ENCODE measurements at places on chromosomes 6 and 20.

GRCh38 chr20:20448881-20449280 is 81.0 kb downstream of the INSM1 start:
- no peak for DNase-seq

DNA sequence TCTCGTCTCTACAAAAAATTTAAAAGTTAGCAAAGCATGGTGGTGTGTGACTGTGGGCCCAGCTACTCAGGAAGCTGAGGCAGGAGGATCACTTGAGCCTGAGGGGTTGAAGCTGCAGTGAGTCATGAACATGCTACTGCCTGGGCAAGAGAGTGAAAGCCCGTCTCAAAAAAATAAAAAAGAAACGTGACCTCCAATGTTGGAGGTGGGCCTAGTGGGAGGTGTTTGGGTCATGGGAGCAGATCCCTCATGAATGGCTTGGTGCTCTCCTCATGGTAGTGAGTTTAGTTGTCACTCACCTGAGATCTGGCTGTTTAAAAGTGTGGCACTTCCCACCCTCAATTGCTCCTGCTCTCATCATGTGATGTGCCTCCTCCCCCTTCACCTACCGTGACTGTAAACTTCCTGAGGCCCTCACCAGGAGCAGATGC is 24.3 kb downstream of the RBL1 start:
- DNase-seq, result no peak

GRCh38 chr6:40845553-40845952 is 193.5 kb downstream of the UNC5CL start:
- DNase-seq, result peak; percentile 20

DNA sequence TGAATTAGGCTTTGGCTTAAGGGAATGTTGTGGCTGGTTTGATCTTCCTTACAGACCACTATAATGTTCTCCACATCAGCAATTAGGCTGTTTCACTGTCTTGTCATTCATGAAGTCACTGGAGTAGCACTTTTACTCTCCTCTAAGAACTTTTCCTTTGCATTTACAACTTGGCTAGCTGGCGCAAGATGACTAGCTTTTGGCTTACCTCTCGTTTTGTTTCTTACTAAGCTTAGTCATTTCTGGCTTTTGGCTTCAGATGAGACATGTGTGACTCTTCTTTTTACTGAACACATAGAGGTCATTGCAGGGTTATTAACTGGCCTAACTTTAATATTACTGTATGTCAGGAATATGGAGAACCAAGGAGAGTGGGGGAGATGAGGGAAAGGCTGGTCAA is 143.2 kb downstream of the PTCHD4 start:
- no peak for DNase-seq

GRCh38 chr20:14892782-14893181 is 555.4 kb upstream of the FLRT3 start:
- no peak for DNase-seq

DNA sequence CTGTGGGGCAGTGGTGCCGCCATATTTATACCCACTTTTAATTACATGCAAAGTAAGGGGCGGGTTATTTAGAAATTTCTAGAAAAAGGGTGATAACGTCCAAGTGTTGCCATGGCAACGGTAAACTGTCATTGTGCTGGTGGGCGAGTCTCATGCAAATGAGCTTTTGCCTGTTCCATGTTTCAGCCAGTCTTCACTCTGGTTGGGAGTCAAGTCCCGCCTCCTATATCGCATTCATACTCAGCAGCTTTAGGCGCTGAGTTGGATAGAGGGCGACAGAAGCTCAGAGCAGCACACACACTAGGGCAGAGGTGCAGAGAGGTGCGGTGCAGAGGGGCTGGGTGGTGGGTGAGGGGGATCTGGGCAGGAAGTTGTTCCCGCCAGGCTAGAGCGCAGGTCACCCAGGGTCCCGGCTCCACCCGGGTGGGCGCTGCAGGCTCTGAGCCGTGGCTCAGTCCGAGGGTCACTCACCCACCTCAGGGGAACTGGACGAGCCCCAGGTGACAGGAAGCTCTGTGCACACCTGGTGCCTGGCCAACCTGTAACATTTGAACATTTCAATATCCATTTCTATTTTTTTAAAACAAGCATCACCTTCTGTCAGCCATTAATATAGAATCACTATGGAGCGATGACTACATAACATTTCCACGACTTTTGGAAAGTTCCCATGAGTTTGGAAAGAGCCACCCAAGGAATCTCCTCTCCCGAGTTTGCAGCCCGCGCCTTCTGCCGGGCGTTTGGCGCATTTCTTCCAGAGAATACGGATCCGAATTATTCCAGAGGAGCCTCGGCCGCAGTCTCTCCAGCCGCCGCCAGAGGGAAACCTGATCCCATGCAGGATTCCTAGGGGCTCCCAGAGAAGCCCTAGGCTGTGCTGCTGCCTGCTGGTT is 89.1 kb upstream of the PHACTR3 start:
- peak; percentile 69 for DNase-seq

- no peak for DNase-seq
Measured at GRCh38 chr20:50484271-50484976, 25.8 kb upstream of the PTPN1 start.

GRCh38 chr6:106444777-106445507 is 84.4 kb downstream of the CRYBG1 start:
- no peak for DNase-seq

GRCh38 chr6:119966484-119966883 is 616.9 kb upstream of the MAN1A1 start:
- DNase-seq, result no peak

DNA sequence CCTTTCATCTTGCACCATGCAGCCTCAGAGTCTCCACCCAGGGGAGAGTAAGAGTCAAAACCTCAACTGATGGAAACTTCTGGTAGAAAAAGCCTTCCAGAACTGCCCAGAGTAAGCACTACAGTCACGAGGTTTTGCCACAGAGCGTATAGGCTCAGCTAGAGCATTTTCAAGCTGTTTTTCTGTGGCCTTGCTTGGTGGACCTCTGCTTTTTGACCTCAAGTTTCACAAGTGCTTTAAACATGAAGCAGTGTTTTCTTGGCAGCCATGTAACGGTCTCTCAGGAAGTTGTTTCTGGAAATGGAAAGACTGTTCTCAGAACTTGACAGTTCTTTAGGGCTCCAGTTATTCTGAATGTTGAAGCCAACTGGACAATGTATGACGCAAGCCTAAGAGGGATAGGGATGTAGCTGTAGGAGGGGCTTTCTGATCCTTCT is 146.5 kb downstream of the ZDHHC14 start:
- peak; percentile 61 for DNase-seq

DNA sequence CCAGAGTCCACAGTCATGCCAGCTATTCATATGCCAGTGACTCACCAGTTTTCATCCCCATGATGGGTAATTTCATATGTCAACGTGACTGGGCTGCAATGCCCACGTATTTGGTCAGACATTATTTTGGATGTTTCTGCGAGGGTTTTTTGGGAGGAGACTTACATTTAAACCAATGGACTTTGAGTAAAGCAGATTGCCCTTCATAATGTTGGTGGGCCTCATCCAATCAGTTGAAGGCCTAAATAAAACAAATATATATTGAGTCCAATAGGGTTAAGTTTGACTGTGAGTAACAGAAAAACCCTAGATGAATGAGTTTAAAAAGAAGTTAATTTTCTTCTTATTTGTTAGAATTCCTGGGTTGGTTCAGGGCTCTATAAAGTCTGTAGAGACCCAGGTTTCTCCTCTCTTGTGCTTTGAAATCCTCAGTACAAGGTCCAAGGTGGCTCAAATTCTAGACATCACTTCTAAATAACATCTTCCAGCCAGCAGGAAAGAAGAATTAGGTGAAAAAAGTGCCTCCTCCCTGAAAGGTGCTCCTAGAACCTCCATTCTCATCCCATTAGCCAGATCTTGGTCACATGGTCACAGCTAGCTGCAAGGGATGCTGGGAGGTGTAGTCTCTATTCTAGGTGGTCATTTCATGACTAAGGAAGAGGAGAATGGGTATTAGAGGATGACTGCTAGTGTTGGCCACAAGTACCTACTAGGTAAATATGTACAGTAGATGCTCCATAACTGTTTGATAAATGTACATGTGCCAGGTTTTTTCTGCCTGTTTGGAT is 16.7 kb upstream of the NEDD9 start:
- no peak for DNase-seq

GRCh38 chr6:64497634-64498033 is 862.0 kb downstream of the PHF3 start:
- DNase-seq, result no peak

DNA sequence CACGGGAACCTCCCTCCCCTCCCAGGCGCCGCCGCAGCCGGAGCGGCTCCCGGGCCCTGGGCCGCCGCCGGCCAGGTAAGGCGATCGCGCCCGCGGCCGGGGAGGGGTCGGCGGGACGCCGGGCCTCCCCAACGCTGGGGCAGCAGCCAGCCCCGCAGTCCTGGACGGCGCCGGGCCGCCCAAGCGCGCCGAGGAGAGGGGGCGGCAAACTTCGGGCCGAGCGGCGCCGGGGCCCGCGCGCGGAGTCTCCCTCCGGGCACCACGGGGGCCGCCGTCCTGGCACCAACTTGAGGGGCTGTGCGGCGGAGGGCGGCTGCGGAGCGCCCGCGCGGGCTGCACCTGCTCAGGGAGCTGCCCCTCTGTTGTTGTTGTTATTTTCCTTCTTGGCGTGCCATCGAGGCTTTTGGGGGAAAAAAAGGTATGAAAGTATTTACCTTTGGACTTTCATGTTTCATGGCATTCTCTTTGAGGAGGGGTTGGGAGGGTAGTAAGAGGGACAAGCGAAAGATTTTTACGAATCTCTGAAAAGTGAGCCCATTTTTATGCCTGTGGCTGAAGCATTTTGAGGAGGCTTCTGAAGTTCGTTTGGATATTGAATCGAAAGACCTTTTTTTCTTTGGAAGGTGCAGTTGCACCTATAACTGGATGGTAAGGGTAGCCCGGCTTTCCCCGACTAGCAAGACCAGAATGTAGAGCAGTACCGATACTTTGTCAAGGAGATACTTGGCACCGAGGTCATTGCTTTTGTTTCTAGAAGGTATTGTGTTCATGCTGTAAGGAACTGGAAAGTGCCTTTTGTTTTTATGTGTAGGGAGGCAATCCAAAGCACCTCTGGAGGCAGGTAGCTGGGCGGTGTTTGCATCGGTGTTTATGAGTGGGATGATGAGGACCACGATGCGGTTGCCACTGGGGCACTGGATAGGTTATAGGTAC is at the start of gene RNF182:
Gene RNF182, plus strand, starts transcription at position 4 of the 933 bp plus-strand sequence. CDS start 52,168 bp downstream, outside the sequence.
- DNase-seq, result no peak
